ENCODE measurements at places on chromosomes 12 and 14. TPM values are rescaled to one million over a fixed set of nuclear protein-coding genes. Genes with fewer than 3 reads are reported as not detected.
A peak's percentile ranks its signal among the peaks of the same experiment; 100 is the strongest.

DNA sequence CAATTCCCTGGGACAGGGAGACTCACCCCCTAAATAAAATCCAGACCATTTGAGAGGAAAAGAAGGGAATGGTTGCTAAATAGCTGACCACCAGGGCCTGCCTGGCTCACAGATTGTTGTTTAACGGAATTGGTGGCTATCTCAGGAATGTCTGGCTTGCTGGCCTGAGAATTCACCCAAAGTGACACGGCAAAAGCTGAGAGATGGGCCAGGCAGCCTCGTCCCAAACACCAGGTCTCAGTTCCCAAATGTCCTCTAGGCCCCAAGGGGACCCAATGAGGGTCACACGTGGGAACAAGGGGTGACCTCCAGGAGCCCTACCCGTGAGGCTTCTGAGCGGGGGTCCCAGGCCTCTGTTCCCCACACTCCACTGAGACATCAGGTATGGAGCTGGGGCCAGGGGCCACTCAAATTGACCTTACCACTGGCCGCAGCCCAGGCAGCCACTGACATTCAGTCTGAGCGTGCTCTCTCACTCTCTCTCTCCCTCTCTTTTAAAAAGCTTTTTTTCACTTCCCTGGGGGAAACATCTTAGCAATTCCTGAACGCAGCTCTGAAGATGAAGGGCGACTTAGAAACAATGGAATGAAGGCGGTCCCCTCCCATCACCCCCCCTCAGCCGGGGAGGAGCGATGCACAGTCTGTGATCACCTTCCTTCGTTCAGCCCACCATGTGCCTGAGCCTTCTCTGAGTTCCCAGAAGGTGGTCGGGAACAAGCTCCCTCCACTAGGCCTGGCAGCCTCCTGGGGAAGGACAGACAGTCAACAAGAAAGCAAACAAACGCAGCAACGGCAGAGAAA lies 131.2 kb downstream of the SCARB1 start:
- no peak for DNase-seq

DNA sequence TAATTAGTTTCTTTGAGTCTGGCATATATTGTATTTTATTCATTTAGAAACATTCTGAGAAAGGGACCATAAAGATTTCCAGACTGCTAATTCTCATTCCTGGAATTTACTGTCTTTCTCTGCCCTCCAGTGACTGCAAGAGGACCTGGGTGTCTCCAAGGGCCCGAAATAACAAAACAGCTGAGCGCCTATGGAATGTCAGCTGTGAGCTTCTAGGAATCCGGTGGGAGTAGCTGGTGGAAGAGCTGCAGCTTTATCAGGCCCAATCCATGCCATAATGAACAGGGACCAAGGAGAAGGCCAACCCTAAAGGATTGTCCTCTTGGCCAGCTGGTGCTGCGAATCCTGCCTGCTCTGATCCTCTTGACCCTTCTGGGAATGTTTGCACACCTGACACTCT lies 31.9 kb downstream of the RDH12 start:
- no peak for DNase-seq

DNA sequence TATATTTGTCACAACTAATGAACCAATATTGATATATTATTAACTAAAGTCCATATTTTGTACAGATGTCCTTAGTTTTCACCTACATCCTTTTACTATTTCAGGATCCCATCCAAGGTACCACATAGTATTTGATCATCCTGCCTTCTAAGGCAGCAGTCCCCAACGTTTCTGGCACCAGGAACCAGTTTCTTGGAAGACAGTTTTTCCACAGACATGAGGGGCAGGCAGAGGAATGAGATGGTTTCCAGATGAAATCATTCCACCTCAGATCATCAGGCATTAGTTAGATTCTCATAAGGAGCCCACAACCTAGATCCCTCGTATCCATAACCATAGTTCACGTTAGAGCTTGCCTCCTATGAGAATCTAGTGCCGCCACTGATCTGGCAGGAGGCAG lies 82.8 kb upstream of the BCL2L14 start:
- DNase-seq: no peak

RDH12 gene
- total RNA-seq: not detected

DNA sequence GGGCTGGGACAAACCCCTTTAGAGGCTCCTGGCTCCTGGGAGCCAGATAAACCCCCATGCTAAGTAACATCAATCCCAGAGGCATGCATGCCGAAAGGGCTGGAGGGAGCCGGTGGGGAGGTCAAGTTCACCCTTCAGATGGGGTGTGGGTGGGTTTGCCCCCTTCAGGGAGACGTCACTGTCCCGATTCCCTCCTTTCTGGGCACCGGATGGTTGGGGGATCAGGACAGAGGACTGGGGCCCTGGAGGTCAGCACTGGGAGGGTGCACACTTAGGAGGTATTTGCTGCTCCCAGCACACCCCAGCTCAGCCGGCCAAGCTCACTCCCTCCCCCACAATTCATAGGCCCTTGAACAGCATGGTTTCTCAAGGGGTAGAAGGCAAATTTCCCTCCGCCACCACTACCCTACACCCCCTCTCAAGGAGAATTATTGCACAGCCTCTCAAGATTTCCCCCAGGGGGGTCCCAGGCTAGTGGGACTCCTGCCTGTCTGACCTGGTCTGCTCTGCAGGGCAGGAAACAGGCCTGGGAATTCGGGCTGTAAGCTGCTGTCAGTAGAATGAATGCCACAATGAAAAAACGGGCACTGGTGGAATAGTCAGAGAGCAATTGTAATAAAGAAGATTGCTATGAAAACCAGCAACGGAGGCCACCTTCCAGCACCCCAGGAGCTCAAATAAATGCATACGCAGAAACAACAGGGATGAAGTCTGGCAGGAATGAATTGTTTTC lies 63.5 kb downstream of the GALNT16 start:
- no peak for DNase-seq

DNA sequence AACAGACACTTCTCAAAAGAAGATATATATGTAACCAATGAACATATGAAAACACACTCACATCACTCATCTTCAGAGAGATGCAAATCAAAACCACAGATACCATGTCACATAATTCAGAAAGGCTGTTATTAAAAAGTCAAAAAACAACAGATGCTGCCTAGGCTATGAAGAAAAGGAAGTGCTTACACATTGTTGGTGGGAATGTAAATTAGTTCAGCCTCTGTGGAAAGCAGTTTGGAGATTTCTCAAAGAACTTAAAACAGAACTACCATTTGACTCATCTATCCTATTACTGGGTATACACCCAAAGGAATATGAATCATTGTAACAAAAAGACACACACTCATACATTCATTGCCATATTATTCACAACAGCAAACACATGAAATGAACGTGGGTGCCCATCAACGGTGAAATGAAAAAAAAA lies 35.1 kb downstream of the EIF2S3B start:
- no peak for DNase-seq

DNA sequence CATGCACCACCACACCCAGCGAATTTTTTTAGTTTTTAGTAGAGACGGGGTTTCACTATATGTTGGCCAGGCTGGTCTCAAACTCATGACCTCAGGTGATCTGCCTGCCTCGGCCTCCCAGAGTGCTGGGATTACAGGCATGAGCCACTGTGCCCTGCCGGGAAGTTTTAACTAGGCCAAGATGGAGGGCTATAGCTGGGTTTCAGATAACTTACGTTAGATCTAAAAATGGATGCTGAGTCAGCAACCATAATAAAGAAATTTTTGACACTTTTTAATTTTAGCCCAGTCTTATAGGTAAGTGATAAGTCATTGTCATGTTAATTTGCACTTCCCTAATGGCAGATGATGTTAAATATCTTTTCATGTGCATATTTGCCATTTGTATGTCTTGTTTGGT lies 14.4 kb downstream of the ZDHHC17 start:
- DNase-seq: no peak

FOXN4 gene
- not detected for total RNA-seq

- peak; percentile 66 for DNase-seq
Measured at GRCh38 chr14:100902295-100903133, 1.0 kb downstream of the RTL1 start.

DNA sequence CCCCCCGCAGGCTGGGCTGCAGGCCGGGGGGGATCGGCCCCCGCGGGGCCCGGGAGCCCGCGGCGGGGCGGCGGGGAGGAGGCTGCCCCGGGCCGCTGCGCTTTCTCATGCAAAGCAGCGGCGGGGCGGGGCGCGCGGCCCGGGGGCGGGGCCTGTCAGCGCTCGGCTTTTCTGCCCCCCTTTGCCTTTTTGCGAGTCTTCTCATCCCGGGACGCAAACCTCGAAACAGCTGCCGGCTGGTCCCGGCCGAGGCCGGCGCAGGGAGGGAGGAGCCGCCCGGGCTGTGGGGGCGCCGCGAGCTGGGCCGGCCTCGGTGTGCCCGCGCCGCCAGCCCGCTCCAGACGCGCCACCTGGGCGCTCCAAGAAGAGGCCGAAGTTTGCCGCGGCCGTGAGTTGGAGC lies at the start of gene FZD10:
TSS of gene FZD10 (plus strand) at position 198 of the 400 bp plus-strand sequence. CDS start 479 bp downstream, outside the sequence.
- DNase-seq: no peak

DNA sequence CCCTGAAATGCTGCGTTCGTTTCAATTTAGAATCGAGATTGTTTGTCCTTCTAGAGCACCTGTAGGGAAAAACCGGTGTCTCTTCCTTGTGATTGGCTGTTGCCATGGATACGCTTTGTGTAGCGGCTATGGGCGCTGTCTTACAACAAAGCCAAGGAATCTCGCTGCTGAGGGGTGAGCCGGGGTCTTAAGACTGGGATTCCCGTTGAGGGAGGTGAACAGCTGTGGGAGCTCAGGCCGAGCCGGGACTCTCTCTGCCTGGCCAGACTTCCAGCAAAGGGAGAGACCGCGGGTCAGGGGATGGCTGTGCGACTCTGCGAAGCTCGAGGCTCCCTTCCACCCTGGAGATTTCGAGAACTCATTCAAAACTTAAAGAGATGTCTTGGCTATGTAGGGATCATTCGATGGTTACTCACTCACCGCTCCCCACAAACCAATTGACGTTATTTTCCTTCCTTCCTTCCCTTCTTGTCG lies at the start of the genes LRRIQ1 and TSPAN19:
TSS of gene LRRIQ1 (plus strand) at position 118 of the 474 bp plus-strand sequence. CDS start 1,826 bp downstream, outside the sequence.
TSS of gene TSPAN19 (minus strand) at position 44 of the 474 bp plus-strand sequence. CDS start 6,331 bp downstream, outside the sequence.
- DNase-seq: no peak

DNA sequence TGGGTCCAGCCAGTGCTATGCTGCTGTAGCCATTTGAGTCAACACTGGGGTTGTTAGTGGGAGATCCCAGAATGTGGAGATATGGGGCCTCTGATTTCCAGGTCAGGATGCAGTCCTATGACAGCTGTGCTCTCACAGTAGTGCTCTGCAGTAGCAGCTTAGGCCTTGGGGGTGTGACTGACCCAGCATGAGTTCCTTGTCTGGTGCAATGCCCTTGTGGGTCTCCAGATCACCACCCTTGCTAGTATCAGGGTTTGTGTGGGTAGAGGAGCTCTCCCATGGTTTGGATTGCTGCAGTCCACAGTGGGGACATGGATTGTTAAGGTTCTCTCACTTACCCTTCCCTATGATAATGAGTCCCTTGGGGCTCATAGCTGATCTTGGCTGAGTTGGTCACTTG lies 113.7 kb downstream of the RAD51B start:
- DNase-seq: no peak

HPD gene
- total RNA-seq: 0.99 TPM

DNA sequence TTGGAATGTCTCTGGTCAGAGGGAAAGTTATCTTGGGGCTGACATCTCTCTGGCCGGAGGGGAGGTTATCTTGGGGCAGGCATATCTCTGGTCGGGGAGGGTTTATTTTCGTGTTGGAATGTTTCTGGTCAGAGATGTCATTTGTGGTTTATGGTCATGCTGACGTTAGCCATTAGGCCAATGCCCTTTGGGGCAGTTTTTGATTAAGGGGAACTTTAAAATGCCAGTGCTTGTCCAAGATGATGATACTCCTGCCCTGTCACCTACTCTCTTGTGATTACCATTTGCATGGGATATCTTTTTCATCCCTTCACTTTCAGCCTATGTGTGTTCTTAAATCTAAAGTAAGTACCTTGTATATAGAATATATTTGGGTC lies 29.0 kb upstream of the A2M start:
- no peak for DNase-seq

SERPINA10 gene
- not detected for total RNA-seq

DNA sequence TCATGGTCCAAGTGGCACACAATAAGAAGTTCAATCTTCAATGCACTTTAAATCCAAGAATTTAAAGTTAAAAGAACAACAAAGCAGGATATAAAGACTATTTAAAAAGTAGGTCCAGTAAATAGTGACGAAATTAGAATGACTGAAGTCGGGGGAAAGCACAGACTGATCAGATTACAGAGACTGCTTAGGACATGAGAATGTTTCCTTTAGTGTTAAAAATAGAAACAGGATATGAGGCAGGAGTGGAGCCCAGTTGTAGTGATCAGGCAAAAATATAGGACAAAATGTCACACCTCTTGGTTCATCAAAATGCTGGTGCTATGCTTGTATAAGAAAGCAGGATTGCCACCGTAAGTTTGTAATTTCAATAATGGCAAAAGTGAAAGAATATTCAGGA lies 52.2 kb upstream of the CD163 start:
- no peak for DNase-seq

SOX5 gene
- total RNA-seq: 9.9 TPM

DNA sequence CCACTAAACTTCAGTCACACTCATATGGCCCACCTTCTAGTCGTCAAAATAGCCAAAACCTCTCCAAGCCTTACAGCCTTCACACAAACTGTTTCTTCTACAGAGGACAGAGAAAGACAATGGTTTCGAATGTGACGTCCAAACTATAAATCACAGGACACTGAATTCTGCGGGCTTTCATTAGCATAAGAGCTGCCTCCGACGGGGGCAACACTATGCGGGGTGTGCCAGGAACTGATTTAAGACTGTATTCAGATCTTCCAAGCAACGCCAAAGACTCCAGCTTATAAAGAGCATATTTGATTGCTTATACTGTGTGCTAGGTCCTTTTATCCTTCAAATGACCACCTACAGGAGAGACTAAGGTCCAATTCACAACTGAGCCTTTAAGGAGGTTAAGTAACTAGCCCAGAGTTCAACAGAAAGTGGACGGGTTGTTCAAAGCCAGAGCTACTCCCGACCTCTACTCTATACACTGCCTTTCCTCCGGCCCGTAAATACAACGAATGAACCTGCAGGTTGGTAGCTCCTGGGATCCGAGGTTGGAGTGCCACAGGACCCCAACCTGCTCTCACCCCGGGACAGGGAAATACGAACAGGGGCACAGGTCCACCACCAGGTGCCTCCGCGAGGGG lies 575 bp downstream of the L2HGDH start:
- no peak for DNase-seq

DNA sequence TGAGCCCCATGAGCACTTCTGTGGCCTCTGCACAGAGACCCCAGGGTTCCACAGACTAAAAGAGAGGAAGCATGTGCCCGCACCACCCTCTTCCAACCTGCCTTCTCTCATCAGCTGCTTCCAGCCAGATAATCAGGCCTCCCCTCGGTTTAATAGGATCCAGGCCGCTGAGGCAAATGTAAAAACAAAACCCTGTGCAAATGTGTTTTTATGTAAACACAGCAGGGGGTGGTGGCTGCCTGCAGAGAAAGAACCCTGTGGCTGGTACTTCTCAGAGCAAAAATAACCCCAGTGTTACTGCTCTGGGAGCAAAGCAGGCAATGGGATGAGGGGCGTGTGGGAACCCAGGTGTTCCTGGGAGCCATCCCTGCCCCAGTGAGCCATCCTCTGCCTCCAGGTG lies 46.2 kb downstream of the WSCD2 start:
- no peak for DNase-seq

DNA sequence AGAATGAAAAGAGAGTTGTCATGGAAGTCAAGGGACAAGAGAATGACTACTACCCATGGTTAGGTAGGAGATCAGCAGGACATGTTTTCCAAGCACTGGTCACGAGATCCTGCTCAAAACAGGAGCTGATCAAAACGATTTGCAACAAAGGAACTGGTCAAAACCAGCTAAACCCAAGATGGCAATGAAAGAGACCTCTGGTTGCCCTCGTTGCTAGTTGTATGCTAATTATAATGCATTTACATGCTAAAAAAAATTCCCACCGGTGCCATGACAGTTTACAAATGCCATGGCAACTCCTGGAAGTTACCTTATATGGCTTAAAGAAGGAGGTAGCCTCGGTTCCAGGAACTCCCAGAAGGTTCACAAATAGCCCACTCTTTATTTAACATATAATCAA lies 95.0 kb upstream of the OTX2 start:
- DNase-seq: no peak
